ENCODE measurements at places on chromosomes 1 and 21. TPM values are rescaled to one million over a fixed set of nuclear protein-coding genes. Genes with fewer than 3 reads are reported as not detected.

DHCR24 gene
- 1.6 TPM for total RNA-seq

NCAM2 gene
- not detected for total RNA-seq

TGFB2 gene
- not detected for total RNA-seq

CELA3A gene
- total RNA-seq, result not detected

NKAIN1 gene
- total RNA-seq, result not detected

HDAC1 gene
- total RNA-seq, result 57.8 TPM

IRF6 gene
- 2.5 TPM for total RNA-seq

HPCA gene
- not detected for total RNA-seq

MEX3A gene
- total RNA-seq, result 0.22 TPM

TNFRSF25 gene
- total RNA-seq, result 185 TPM

ANGPTL1 gene
- total RNA-seq, result not detected

LAPTM5 gene
- 653 TPM for total RNA-seq

SHISA4 gene
- not detected for total RNA-seq

DNAJC28 gene
- total RNA-seq, result 0.22 TPM

IL12RB2 gene
- total RNA-seq, result 2.2 TPM

NMNAT2 gene
- total RNA-seq, result not detected

RNF186 gene
- total RNA-seq, result not detected

MECR gene
- total RNA-seq, result 5.5 TPM

ARHGAP29 gene
- total RNA-seq, result not detected

RNF11 gene
- total RNA-seq, result 95.9 TPM

CLCA2 gene
- total RNA-seq, result not detected
